ENCODE measurements at places on chromosomes 13 and 19.

DNA sequence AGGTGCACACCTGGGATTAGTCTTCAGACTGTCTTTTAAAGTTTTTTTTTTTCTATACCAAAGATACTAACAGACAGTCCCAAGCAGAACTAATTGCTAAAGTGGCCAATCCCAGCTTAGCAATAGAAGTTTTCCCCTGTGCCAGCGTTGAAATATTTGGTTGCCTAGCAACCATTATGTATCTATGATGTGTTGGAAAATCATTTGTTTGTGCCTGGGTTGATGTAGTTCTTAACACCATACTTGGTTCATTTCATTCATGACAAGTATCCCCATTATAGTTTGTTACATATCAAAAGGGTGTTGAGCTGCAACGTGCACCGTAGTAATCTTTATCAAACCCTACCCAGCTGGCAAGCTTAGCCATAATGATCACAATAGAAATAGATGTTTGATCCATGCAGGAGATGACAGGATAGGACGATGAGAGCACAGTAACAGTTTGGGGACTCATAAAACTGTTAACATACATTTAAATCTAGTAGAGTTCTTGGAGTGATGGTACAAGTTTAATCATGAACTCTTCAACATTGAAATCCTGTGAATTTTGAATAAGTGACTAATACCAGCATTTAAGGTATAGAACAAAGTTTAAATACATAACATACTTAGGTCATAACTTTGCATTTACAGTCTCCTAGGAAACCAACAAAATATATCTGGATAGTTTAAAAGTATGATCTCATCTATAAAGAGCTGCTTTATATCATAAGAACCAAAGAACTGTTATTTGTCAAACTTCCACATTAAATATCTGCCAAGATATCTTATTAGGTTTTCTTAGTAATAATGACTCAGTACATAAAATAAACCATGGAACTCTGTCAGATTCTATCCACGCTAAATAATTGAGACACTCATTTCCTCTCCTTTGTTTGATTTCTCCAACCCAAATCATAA, 73.4 kb downstream of the MBNL2 start:
- DNase-seq: no peak

DNA sequence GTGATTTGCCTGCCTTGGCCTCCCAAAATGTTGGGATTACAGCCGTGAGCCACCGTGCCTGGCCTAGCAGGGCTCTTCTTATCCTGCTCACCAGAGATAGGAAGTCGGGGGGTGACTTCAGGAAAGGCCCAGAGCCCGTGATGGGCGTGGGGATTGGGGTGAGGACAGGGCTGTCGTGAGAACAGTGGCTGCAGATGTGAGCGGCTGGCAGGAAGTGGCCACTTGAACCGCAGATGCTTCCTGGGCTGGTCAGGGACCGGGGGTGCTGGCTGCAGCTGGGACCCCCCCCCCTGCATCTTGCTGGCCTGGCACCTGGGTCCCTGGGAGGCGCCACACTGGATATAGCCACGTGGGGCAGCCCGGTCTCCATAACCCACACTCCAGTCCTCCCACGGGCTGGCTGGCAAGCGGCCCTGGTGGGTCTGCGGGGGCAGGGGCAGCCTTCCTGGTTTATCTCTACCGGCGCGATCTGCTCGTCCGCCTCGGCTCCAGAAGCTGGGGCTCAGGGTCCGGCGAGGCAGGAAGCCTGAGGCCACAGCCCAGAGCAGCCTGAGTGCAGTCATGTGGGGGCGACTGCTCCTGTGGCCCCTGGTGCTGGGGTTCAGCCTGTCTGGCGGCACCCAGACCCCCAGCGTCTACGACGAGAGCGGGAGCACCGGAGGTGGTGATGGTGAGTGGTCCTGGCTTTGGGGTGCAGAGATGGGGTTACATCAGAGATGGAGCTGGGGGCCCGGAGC, at the start of gene F2RL3:
Gene F2RL3 (plus strand): TSS at position 371 of the 737 bp plus-strand sequence. CDS start 191 bp downstream, at position 562.
- DNase-seq: peak; percentile 79

- DNase-seq: no peak
Observed at GRCh38 chr13:102944821-102945220, 99.0 kb downstream of the ERCC5 start.

GRCh38 chr13:91406619-91407018, 8.2 kb downstream of the GPC5 start:
- DNase-seq: no peak

GRCh38 chr19:34969721-34970120, 5.7 kb upstream of the ZNF792 start:
- no peak for DNase-seq

DNA sequence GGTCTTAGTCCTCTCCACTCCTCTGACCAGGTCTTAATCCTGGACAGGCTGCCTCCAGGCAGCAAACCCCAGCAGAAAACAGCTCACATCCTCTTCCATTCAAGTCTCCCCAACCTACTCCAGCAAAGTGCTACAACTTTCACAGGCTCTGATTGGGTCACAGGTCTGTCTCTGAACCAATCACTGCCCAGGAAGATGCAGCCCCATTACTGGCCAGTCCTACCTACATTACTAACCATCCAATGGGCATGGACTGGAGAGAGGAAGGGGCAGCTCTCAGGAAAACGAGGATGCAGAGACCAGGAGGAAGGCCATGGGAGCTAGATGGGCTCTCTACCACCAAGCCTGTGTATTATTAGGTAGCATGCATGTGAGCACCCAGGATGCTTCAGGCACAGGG, 12.2 kb downstream of the MED26 start:
- DNase-seq: no peak

DNA sequence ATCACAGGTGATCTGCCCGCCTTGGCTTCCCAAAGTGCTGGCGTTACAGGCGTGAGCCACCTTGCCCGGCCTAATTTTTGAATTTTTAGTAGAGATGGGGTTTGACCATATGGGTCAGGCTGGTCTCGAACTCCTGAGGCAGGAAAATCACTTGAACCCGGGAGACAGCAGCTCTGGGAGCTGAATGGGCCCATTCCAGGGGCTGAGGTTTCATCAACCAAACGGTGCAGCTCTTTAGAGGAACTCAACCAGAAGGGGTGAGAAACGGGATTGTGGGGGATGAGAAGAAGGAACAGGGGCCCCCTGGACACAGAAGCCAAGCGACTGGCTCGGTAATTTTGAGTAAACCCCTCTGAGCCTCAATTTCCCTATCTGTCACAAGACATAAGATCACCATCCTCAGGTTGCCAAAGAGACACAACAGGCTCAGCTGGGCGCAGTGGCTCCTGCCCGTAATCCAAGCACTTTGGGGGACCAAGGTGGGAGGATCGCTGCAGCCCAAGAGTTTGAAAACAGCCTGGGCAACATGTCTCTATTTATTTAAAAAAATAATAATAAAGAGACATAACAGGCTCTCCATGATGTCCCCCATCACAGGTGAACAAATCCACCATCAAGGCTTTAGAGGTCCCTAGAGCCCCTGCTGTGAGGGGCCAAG, 562 bp downstream of the IQCN start:
- no peak for DNase-seq

GRCh38 chr19:34359140-34359953, 5.6 kb upstream of the GPI start:
- DNase-seq: peak; percentile 98

- no peak for DNase-seq
Observed at GRCh38 chr19:1794424-1795172, 17.5 kb downstream of the ATP8B3 start.

DNA sequence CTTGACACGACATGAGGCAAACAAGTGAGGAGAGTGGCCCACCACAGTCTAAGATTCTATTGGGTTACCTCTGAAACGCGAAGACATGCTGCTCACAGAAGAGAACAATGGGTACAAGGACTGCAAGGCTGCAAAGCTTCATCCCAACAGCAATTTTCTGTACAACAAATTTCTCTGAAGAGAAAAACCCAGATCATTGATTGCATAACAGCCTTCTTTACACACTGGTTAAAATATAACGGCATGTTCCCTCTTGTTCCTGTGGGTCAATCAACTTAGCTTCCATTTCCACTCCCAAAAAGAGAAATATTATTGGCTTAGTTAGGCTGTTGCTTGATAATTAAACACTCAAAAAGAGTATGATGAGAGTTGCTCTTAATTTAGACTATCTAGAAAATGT, at the start of gene CPB2:
Gene CPB2 (minus strand): TSS at position 166 of the 400 bp plus-strand sequence. CDS start 24 bp downstream, at position 142.
- no peak for DNase-seq

- no peak for DNase-seq
Observed at GRCh38 chr13:108551674-108552073, 77.7 kb upstream of the MYO16 start.

DNA sequence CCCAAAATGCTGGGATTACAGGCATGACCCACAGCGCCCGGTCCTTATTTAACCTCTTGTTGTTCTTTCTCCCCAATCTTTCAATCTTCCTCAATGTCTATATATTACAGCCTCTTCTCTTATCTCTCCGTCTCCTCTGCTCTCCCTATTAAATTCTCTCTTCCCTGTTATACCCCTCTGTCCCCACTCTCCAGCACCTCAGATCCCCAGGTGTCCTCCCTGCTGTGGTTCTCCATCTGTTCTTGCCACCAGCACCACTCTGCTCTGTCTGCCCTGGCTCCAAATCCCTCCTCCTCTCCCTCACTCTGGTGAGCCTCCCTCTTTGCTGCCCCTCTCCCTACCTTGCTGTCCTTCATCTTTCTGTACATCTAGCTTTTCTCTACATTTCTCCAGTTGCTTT, 1.1 kb downstream of the ZNF600 start:
- DNase-seq: no peak

DNA sequence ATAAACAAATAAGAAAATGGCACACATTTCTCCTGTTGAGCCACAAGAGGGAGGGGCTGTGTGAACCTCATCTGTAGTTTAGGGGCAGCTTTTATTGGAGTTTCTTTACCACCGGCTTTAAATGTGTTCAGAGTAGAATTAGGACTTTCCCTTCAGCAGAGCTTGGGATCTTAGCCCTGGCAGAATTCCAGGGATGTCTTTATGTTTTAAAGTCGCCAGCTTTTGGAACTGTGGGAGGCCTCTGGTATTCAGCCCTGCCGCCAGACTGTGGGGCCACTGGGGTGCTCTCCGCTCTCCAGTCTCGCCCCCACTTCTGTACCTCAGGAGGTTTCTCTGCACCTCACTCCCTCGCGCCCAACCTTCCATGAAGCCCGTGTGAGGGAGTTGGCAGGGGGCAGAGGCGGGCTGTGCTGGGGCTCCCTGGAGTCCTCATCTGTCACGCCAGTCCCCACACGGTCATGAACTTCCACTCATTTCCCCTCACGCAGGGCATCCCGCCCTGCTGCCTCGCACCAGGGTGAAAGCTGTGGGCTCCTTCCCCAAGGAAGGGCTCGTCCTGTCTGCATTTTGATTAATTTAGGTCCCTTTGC, 31.5 kb downstream of the CCDC8 start:
- DNase-seq: peak; percentile 37

DNA sequence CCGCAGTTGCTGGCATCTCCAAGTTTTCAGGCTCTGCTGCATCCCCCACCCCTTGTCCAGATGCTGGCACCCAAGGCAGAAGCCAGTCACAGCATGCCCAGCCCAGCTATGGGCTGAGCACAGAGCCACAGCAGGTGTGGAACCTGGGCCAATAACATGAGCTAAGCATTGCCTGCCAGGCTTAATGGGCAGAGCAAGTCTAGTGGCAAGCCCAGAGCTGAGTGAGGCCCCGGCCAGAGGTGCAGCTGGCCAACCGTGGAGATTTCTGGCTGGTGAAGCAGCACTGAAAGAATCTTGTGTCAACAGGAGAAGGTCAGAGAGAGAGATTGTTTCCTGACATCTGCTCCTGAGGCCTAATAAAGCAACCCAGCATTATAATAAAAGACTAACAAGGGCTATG, 111.0 kb downstream of the B3GLCT start:
- peak; percentile 44 for DNase-seq

- no peak for DNase-seq
Observed at GRCh38 chr13:23848019-23848418, 41.2 kb downstream of the MIPEP start.

DNA sequence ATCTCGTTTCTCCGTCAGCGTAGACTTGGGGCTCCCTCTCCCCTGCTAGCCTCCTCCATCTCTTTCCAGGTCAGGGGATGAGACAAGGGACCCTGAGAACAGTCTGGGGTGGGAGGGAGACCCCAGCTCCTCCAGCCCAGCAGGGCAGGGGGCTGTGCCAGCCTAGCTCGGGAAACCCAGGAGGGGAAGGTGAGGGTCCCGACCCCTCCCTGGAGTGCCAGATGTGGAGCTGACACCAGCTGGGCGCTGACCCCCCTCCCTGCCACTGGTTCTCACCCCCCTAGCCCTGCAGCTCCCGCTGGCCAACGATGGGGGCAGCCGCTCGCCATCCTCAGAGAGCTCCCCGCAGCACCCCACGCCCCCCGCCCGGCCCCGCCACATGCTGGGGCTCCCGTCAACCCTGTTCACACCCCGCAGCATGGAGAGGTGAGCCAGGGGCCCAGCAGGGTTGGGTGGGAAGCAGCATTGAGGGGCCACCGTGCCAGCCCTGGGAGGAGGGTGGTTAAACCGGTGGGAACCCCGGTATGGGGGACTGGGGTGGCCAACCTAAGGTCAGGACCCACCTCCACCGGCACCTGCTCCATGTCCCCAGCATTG, 5.1 kb upstream of the TGFBR3L start:
- DNase-seq: no peak

GRCh38 chr19:10648360-10648759, 5.8 kb upstream of the ILF3 start:
- DNase-seq: no peak

GRCh38 chr13:60662595-60662994, 265.6 kb downstream of the TDRD3 start:
- DNase-seq: no peak

- no peak for DNase-seq
Observed at GRCh38 chr19:17684256-17684655, 3.9 kb downstream of the UNC13A start.

DNA sequence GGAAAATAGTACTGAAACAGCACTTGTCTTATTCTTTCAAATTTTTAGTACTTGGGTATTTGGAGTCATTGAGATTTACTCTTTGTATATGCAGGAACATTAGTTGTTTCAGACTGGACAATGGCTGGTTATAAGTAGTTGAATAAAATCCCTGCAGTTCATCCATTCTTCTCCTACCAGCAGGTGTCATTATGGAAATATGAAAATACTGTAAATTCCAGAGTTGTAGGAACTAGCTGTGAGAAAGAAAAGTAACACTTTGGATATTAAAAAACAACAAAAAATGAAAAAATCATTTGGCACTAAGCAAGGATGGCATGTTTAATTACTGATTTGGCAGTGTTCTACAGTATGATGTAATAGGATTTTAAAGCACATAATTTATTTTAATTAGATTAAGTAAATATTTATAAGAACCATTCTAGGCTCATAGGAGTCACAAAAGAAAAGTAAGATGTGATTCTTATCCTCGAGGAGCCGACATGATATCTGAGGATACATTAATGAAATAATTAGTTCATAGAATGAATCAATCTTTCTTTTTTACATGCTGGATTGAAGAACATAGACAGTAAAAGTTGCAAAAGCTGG, 155.3 kb downstream of the KCNRG start:
- no peak for DNase-seq

DNA sequence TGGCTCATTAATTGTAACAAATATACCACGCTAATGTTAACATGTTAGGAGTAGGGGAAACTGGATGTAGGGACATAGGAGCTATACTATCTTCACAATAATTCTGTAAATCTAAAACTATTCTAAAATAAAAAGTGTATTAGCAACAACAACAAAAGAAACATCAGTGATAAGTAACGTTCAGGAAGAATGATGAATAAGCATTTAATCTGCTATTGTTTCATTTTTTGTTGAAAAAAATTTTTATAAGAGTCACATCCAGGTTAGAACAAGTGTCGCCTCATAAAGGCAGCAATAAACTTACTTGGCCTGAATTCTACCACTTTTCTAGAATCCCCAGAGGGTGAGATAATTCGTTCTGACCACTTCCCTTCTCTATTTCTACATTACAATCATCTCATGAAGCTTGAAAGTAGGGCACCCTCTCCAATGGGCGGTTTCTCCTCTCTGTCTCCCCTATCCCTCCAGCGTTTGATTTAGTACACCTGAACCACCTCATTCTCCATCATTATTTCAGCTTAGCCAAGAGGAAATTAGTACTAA, 253.1 kb upstream of the IPO5 start:
- no peak for DNase-seq

All from heart left ventricle (tissue), 16 donors.